ENCODE measurements at places on chromosomes 7 and 10. TPM values are rescaled to one million over a fixed set of nuclear protein-coding genes. Genes with fewer than 3 reads are reported as not detected.

Gene DNAJC30
- 15.9 TPM for total RNA-seq

Gene ATAD1
- 39.2 TPM for total RNA-seq

Gene ABHD11
- 55.8 TPM for total RNA-seq

Gene TAS2R39
- total RNA-seq: not detected

Gene BAMBI
- total RNA-seq: 19.4 TPM

Gene CALML5
- not detected for total RNA-seq

Gene SLC29A4
- 6.0 TPM for total RNA-seq

Gene RBM33
- total RNA-seq: 59.1 TPM

Gene AGAP5
- total RNA-seq: 8.2 TPM

Gene PON1
- total RNA-seq: 8.9 TPM

Gene TMEM229A
- 0.66 TPM for total RNA-seq

Gene SPAG6
- total RNA-seq: 0.23 TPM

Gene ANKRD61
- total RNA-seq: not detected

All from mucosa of gallbladder (tissue), 1 donor.